ENCODE measurements at places on chromosomes 4 and X.

- no peak for DNase-seq
These were observed 957 bp downstream of the PPP2R2C start for GRCh38 chr4:6471307-6472007.

GRCh38 chrX:31704938-31705337 lies 633.1 kb upstream of the FTHL17 start:
- no peak for DNase-seq

- no peak for DNase-seq
These were observed 94.4 kb downstream of the NWD2 start for GRCh38 chr4:37338972-37339371.

- no peak for DNase-seq
These were observed 28.6 kb downstream of the CBR4 start for GRCh38 chr4:168981460-168981859.

DNA sequence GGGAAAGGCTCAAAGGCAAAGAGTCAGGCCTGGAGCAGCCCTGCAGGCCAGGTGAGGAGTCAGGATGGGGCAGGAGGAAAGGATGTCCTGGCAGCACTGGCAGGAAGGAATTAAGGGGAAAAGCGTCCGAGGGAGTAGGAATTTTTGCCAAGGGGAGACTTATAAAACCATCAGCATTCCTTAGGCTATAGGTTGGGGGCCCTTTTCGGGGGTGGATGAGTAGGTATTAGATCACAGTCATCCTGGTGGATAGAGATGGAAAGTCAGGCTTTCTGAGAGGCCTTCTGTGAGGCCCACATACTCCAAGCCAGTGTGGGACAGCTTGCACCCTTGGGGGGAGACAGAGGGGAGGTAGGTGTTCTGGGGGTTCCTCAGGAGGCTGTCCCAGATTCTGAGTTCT lies 12.3 kb downstream of the STARD8 start:
- DNase-seq: no peak

GRCh38 chrX:43165343-43165920 lies 387.5 kb upstream of the PPP1R2C start:
- no peak for DNase-seq

GRCh38 chr4:143135358-143135757 lies 49.4 kb upstream of the USP38 start:
- no peak for DNase-seq
